Epithelial cell of proximal tubule (primary cell): ENCODE measurements at places on chromosomes 13 and 19.

- no peak for DNase-seq
Measured at GRCh38 chr19:48964205-48965039, 687 bp upstream of the FTL start.

DNA sequence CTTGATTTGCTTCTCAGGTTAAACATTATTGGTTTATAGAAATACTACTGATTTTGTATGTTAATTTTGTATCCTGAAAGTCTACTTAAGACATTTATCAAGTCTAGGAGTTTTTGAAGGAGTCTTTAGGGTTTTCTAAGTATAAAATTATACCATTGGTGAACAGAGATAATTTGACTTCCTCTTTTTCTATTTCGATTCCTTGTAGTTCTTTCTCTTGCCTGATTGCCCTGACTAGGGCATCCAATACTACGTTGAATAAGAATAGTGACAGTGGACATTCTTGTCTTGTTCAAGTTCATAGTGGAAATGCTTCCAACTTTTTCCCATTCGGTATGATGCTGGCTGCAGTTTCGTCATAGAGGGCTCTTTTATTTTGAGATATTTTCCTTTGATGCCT is 807.5 kb upstream of the SLC10A2 start:
- DNase-seq: no peak

DNA sequence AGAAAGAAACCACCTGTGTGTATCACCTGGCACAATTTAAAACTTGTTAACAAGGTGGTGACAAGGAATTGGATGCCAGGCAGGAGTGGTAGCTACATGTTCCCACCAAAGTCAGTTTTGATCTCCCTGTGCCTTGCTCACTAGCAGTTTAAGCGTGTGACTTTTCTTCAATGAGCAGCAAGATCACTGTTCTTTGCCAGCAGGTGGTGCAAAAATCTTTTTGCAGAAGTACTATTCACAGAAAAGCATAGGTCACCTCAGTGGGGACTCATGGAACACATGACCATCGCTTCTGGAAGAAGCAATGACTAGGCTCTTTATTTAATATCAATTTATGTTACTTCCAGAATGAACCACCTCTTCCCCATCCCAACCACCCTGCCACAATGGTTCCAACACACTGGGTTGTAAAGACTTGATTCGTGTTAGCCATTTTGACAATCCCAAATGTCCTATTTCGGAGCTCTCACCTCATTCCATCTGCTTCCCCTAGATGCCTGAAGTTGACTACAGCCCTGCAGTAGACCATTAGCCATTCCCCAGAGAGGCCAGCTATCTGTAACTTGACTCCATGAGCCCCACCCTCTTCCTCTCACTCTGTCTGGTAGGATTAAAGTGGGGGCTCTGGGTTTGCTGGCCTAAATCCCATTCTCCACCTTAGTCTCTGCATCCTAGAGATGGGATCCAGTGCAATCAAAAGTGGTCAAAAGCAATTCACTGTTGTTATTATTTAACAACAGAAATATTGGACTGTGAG is 59.1 kb upstream of the TNFRSF19 start:
- peak; percentile 25 for DNase-seq

DNA sequence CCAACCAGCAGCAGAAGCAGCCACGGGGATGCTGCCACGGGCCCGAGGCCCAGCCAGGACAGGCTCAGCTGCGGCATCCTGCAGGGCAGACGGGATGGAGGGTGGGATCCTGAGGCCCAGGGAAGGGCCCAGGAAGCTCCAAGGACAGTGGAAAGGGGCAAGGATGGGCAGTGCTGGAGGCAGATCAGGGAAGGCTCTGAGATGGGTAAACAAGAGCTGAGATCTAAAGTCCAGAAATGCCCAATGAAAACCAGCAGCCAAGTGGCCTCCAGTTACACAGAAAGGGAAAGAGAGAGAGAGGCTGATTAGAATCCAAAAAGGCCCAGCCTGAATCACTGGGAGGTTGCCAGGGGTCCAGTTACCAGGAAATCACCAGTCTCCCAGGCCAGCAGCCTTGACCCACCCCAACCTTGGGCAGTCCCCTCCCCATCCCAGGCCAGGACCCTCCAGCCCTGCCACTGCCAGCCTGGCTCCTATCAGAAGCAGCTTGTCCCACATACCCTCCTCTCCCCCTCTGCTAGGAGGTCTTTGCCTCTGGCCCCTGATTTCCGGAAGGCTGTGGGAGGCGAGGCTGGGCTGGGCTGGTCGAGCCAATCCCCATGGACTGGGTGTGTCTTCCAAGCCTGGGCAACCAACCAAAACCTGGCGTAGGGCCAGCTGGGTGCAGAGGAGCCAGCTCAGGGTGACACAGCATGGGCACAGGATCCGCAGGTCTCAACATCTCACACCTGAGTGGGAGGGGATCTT is at the start of gene CYP4F11:
Gene CYP4F11 (minus strand): TSS at position 198 of the 747 bp plus-strand sequence. CDS start 121 bp downstream, at position 77.
- DNase-seq: peak; percentile 30

- DNase-seq: peak; percentile 6
Measured at GRCh38 chr13:79937311-79937710, 403.6 kb downstream of the SPRY2 start.
